Activated T-cell treated with anti-CD3 and anti-CD28 coated beads, Interleukin-2, amount 50 U/mL, for 72 hours (primary cell): ENCODE measurements at places on chromosomes 4 and X.

GRCh38 chrX:149825424-149825823 lies 43.7 kb downstream of the MAGEA9 start:
- peak; percentile 55 for DNase-seq

GRCh38 chr4:56531149-56531770 lies 25.7 kb downstream of the ARL9 start:
- no peak for DNase-seq

DNA sequence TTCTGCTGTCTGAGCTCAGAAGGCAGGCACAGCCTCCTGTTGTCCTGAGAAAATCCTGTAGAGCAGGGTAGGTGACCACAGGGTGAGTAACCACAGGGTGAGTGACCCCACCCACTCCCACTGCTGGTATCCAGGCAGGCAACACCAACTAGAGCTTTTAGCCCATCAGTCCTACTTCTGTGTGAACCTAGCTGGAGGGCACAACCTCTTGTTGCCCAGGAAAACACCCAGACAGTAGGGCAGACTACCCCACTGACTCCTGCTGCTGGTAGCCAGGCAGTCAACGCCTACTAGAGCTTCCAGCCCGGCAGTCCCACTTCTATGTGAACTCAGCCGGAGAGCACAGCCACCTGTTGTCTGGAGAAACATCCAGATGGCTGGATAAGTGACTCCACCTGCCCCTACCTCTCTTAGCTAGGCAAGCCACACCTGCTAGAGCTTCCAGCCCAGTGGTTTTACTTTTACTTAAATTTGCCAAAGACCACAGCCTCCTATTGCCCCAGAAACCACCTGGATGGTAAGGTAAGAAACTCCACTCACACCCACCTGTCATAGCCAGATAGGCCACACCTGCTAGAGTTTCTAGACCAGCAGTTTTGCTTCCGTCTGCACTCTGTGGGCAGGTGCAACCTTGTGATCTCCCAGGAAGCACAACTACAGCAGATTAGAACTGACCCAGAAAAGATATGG lies 371.6 kb downstream of the INPP4B start:
- DNase-seq: no peak

DNA sequence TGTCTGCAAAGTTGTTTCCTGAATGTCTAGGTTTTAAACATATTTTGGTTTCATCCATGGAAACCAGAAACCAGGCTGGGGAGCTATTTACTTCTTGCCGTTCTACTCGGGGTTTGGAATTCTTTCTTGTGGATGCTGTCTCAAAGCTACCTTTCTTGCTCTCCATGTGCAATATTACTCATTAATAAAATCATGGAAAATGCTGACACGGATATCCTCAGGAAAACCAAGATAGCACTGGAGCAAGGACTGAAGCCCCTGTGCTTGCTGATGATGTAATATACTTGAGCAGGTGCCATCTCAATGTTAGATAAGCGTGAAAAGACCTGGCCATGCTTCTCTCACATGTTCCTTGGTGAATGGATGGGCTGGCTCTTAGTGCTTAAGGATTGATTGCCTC lies 41.5 kb upstream of the HPF1 start:
- no peak for DNase-seq

DNA sequence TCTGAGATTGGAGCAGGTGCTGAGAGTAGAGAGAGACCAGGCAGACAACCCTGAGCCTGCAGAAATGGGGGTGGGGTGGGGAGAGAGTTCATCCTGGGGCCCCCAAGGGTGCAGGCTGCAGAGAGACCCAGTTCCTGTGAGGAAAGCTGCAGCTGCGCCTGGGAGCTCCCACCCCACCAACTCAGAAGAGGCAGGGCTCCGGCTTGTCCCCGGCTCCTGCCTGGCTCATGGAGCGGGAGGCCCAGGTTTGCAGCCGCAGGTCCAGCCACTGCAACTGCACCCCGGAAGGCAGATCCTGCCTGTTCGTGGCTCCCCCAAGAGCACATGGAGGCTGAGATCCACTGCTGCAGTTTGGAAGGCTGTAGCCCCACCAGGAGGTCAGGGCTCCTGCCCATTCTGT lies 44.2 kb upstream of the DGKK start:
- DNase-seq: no peak

GRCh38 chr4:99968330-99968729 lies 18.3 kb upstream of the H2AZ1 start:
- no peak for DNase-seq

GRCh38 chr4:148048598-148048997 lies 316.7 kb downstream of the ARHGAP10 start:
- DNase-seq: no peak

GRCh38 chr4:165328101-165328425 lies 594 bp downstream of the MSMO1 start:
- DNase-seq: no peak

DNA sequence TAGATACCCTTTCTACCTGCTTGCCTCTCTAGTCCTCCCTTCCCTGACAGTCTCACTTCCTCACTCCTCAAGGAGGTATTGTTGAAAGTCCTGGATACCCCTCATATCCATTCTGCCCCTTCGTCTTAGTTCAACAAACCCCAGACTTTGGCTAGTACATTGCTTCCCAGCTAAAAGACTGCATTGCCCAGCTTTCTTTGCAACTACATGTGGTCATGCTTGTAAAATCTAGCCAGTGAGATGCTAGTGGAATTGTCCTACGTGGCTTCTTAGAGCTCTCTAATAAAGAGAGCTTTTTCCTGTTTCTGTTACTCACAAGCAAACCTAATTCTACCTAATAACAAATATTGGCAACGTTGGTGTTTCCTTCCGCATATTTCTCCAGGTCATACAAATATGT lies 237.9 kb upstream of the PSAPL1 start:
- DNase-seq: no peak

DNA sequence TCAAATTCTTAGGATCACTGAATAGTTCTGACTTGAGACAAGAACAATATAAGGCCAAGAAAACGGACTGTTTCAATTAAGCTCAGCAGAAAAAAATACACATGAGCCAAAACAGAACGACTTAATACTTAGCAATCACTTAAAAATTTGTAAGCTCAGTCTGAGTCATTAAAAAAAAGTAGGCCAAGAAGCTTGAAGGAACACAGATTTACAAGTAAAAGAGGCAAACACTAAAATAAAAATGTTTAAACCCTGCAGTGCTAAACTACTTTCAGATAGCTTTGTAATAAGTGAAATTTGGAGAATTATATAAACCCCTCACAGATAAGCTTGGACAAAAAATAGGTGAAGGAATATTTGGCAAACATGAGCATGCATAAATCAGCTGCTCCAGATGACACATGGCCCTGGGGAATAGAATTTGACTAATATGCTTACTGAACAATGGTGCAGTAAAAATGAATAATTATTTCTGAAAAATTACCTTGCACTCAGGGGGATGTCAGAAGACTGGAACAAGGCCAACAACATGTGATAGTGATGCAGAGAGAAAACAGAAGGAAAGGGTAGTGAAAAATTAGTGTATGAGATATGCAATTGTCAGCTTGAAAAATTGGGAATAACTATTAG lies 49.6 kb downstream of the LNX1 start:
- DNase-seq: no peak

DNA sequence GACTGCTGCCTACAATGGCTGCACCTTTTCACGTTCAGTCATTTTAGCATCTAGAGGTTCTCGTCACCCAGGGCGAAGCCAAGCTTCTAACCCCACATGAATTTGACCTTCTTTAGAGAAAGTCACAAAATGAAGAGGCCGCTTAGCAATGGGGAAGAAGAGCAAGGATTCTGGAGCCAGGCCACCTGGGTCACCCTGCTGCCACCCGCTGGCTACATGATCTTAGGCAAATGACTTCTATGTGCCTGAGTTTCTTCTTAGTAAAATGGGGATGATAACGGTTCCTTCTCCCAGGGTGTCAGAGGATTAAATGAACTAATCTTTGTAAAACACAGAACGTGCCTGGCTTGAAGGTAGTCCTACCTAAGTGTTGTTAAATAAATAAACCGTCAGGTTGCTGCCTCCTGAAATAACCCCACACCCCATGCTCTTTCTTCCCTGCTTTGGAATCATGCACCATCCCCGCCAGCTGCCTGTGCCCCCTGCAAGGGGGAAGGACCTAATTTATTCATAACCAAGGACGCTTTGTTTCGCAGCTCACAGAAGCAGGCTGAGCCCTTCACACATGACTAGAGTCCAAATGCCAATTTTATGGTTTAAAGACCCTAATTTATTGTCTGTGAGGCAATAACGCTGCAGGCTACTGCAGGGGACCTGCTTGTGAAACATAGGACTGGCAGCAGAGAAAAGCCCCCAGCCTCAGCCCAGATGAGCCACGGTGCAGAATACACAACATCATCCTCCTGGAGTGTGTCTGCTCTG lies 28.6 kb upstream of the NSG1 start:
- no peak for DNase-seq

DNA sequence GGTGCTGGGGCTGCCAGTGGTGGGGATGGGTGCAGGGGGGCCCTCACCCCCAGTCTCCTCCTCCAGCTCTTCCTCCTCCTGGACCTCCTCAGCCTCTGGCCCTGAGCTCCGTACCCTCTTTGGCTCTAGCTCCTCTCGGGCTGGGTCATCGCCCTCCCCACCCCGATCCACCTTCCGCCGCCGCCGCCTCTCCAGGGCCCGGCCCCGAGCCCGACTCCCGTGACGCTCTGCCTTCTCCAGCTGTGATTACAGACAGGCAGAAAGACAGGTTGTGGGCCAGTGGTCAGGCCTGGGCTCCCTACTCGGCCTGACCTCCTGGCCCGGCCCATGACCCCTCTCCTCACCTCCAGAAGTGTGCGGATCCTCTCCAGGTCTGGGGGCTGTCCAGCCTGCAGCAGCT lies 31.9 kb downstream of the KDM5C start:
- DNase-seq: no peak

DNA sequence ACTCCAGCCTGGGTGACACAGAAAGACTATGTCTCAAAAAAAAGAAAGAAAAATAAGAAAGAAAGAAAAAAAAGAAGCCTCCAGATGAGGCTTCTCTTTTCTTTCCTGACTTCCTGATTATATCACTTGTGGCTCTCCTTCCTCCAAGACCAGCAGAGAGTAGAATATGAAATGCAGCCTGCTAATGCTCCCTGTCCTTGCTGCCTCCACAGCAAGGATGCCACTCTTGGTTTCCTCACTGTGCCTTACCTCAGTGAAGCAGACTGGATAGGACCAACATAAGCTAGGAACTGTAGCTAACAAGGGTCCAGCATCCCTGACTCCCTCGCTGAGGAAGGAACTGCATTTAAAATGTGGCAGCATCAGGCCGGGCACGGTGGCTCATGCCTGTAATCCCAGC lies 11.7 kb downstream of the SLC25A43 start:
- no peak for DNase-seq

- DNase-seq: no peak
Observed at GRCh38 chrX:118562582-118563164, 67.1 kb downstream of the DOCK11 start.

GRCh38 chrX:9207142-9207541 lies 173.2 kb upstream of the FAM9B start:
- DNase-seq: no peak

- peak; percentile 47 for DNase-seq
Observed at GRCh38 chr4:143773998-143774895, 73.8 kb upstream of the FREM3 start.

- DNase-seq: no peak
Observed at GRCh38 chr4:175561696-175562095, 250.4 kb downstream of the GPM6A start.

GRCh38 chr4:128267745-128268144 lies 19.9 kb downstream of the PGRMC2 start:
- DNase-seq: no peak

- no peak for DNase-seq
Observed at GRCh38 chrX:11733614-11734013, 24.4 kb upstream of the MSL3 start.

DNA sequence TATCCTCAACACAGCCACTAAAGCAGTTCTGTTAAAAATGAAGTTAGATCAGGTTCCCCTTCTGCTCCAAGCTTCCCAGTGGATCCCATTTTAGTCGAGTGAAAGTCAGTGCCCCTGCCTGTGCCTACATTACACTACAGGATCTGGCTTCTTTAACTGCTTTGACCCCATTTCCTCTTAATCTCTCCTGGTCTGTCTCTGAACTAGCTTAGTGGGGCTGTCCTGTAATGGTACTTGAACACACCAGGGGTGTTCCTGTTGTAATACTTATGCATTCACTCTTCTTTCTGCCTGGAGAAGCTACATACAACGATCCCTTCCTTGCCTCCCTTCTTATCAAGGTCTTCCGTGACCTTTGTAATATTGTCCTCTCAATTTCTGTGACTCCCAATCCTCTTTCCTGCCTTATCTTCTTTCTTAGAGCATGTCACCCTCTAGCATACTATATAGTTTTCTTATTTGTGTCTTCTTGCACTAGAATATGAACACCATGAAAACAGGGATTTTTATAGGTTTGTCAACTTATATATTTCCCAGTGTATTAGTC lies 16.7 kb downstream of the ARSJ start:
- no peak for DNase-seq

DNA sequence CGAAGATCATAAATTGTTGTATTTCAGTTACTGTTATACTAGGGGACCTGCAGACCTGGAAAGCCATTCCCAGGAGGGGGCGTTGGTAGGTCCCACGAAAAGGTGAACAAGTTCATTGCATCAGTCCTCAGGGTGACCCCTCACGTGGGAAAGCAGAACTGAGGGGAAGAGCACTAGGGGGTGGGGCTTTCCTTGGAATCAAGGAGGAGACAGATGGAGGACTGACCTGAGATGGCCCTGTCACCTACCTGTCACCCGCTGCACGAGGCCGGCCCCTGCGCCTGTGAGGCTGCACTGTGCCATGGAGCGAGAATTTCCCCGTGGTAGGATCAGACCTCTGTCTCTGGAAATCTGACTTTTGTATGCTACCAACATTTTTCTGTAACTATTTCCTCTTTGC lies 41.8 kb upstream of the CLDN24 start:
- DNase-seq: no peak

- no peak for DNase-seq
Observed at GRCh38 chr4:77117721-77118120, 39.3 kb upstream of the CCNG2 start.

GRCh38 chr4:16122308-16122711 lies 38.5 kb upstream of the PROM1 start:
- DNase-seq: no peak

DNA sequence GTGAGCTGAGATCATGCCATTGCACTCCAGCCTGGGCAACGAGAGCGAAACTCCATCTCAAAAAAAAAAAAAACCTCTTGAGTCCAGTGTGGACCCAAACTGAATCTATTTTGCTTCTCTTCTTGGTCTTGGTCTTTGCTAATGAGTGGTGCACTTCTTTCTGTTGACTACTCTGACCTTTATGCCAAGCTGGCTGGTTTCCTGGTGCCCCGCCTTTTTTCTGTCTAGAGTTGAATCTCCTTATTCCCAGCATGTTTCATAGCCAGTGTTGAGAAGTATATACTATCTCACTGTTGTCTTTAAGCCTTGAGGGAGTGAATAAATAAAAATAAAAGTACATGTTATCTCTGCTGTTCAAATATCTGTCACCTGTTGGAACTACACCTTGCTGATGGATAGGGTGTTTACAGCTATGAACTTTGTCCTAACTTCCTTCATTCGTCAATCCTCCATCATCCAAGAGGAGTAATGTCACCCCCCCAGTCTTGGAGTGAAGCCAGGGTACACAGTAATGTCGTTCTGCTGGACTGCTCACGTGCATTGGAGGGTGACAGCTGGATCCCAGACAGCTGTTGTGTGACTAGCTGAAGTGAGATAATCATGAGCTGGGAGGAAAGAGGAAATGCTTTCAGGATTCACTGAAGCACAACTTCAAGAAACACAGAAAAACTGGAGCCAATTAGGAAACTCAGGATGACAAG lies 99.3 kb upstream of the PRKG2 start:
- no peak for DNase-seq

GRCh38 chr4:112521123-112522023 lies 5.4 kb upstream of the NEUROG2 start:
- DNase-seq: peak; percentile 19
